ENCODE measurements at places on chromosomes 12 and 14.

GRCh38 chr12:1305791-1306500 is 288.4 kb downstream of the FBXL14 start:
- no peak for DNase-seq

- DNase-seq = no peak
These were observed 935 bp upstream of the CRIP1 start for GRCh38 chr14:105485739-105486162.

GRCh38 chr12:113040722-113041171 is 15.8 kb upstream of the DTX1 start:
- DNase-seq = no peak

- no peak for DNase-seq
These were observed 24.3 kb downstream of the PPM1H start for GRCh38 chr12:62910549-62911169.

DNA sequence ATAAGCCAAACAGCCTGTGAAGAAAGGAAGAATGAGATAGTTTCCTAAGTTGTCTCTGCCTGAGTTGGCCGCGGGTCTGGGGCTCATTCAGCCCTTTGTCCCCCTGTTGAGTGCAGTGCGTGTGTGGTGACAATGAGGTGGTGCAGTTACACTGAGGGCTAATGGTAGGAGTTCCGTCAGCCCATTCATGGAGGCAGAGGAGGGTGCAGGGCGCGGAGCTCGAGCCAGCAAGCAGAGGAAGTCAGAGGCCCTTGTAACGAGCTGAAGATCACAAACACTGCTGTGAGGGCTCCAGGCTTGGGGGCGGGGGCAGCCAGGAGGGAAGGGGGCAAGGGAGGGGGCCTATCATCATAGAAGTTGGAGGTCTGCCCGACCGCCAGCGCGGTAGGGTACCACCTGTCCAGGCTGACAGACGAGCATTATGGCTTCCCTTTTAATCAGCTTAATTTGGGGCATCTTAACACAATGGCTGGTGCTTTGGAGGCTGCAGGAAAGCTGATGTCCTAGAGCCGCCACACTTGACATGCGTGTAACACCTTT is 20.5 kb downstream of the CCND2 start:
- DNase-seq = no peak

DNA sequence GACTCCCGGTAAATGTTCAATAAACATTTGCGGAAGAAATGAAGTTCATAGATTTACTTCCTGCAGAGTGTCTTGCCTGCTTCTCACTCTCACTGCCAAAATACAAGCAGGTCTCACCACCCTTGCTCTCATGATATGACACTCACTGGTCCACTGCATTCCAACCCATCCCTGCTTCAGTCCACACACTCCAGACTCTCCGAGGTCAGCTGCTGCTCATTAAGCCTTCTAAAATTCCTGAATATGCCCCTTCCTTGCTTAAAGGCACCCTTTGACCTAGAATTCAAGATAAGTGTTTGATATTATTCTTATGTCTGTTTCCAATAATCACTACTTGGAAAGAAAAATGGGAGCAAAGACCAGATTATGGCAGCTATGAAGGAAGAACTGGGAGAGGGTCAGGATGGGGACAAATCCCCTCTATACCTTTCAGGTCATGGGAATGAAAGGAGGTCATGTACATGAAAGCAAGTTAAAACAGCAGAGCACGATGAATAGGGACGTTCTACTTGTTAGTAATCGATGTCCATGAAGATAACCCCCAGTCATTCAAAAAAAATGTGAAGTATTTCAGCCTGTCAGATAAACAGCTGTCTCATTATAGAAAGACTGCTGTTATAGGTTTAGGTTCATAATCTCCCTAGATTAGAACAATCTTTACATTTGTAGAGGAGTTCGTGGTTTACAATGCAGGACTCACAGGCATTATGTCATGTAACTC is 10.5 kb upstream of the NID2 start:
- no peak for DNase-seq

GRCh38 chr12:116713527-116713926 is 24.3 kb downstream of the SPRING1 start:
- DNase-seq = no peak

DNA sequence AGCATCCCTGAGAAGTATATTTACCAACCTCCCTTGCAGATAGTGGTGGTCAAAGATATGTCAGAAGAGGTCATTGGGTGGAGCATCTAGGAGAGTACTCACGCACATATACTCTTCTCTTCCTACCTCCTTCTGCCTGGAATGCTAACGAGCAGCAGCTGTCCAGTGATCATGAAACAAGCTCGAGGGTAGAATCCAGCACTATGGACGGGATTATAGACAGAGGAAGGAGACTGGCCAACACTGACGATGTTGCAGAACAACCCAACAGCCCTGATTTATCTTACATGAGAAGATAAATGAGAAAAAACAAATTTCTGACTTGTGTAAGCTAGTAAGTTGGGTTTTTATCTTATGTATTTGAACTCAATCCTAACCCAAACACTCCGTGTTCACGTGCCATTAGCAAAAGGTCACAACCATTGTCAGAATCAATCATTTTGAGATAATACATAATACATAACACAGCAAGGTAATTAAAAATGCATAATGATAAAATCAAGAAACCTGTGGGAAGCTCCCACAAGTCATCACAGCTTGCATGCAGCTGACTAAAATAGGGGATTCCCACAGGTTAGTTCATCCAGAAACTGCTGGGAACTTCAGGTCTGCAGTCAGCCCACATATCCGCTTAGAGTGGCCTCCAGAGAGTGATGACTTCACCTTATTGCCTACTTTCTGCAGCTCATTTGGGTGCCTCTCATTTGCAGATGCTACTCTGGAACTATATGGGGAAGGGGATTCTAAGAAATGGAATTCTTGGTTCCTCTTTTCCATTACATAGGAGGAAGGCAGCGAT is 36.3 kb upstream of the STK38L start:
- no peak for DNase-seq

GRCh38 chr12:85190728-85191127 is 89.3 kb upstream of the ALX1 start:
- DNase-seq = no peak

DNA sequence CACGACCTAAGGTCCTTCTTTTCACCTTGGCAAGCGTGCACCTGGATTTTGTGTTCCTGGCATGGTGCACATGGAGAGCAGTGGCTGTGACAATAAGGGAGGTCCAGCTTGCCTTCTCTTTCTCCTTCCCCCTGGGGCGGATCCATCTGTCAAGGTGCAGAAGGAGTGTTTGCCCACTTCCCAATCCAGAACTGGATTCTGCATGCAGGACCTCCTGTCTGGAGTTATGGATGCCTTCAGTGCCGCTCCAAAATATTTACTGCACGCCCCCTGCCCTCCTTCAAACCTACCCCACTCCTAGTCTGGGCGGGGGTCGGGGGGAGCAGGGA is 192.7 kb downstream of the DPF3 start:
- no peak for DNase-seq

DNA sequence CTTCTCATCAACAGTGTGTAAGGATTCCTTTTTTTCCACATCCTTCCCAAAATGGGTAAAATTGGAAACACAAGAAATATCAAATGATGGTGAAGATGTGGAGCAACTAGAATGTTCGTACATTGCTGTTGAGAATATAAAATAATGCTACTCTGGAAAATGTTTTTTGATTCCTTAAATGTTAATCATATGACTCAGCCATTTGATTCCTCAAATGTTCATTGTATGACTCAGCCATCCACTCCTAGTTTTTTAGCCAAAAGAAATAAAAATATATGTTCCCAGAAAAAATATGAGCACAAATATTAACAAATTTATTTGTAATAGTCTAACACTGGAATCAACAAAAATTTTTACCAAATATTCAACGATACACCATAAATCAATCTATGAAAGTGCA is 1108.6 kb downstream of the LRFN5 start:
- DNase-seq = no peak

DNA sequence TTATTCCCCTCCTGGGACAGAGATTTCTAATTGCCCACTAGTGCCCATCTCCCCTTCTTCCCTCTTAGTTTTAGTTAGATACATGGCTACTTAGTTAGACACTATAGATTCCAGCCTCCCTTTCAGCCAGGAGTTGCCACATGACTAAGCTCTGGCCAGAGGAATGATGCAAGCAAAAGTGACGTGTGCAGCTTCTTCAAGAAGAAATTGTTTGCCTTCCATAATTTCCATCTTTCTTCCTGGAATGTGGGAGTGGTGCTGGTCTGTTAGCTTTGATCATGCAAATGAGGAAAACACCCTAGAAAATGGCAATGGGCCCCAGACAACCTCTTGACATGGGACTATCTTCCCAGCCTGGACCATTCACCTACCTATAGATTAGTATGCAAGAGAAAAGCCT is 21.4 kb downstream of the CCDC177 start:
- DNase-seq = no peak

- DNase-seq = no peak
These were observed 20.0 kb upstream of the FLVCR2 start for GRCh38 chr14:75558440-75558839.

GRCh38 chr14:50607761-50608160 is 47.8 kb downstream of the ATL1 start:
- no peak for DNase-seq

DNA sequence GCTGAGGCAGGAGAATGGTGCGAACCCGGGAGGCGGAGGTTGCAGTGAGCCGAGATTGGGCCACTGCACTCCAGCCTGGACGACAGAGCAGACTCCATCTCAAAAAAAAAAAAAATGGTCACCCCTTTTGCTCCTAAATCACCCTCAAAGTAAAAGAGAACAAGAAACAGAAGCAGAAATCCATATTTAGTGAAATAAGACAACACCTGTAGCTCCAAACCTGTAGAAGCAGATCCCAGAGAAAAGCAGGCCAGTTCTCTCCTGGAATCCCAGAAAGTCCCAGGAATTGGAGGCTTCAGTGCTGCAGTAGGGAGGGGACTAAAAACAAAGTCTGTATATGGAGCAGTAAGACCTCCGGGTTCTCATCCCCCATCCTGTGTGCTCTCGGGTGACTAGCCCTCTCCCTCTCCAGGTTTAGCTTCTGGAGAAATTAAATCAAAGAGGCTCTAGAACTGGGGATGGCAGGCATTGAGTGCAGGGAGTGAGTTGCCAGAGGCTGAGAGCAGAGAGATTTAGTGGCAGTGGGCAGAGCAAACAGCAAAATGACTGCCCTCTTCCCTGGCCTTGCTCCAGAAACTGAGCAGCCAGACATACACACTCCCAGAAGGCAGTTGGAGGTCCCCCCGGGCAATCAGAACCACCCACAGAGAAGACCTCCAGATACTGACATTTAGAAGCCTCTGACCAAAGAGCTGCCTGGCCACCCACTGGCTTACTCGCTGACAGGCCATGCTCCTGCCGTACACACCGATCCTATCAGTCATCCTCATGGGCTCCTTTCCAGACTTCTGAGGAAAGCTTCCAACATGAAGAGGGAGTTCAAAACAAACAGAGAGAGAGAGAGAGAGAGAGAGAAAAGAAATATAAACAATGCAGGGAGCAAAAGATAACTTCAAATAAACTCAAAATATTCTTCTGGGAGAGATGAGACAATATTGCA is 6.3 kb upstream of the MLXIP start:
- peak; percentile 57 for DNase-seq

DNA sequence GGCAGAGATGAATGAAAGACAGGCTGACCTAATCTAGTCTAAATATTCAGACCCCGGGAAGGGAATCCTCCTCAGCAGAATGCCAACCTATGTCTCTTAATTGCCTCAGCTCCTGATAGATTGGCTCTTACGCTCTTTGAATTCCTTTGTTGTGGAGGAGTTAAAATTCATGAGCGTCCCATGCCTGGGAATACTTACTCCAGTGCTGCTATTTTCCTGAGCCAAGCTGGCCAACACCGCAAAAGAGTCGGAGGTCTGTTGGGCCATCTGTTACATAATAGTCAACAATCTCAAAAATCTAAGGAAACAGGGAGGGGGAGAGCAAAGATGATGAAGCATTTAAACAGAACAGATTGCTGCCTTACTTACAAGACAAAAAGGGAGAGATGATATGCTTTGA is 182.8 kb downstream of the ASCL1 start:
- no peak for DNase-seq

DNA sequence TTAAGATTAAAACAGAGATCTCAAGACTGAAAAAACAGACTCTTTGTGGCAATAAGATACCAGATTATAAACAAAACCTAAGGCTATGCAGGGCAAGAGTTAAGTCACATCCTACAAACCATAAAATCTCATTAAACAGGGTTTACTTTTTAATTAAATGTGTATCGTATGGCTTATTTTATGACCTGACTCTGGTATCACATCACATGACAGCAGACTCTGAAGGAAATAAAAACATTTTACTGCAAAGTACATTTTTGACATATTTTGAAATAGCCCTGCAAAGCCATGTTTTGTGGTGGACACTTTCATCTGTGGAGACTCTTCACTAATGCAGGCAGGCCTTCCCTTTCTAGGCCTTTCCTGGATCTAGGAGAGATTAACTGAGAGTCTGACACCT is 327.6 kb upstream of the CLEC14A start:
- no peak for DNase-seq

DNA sequence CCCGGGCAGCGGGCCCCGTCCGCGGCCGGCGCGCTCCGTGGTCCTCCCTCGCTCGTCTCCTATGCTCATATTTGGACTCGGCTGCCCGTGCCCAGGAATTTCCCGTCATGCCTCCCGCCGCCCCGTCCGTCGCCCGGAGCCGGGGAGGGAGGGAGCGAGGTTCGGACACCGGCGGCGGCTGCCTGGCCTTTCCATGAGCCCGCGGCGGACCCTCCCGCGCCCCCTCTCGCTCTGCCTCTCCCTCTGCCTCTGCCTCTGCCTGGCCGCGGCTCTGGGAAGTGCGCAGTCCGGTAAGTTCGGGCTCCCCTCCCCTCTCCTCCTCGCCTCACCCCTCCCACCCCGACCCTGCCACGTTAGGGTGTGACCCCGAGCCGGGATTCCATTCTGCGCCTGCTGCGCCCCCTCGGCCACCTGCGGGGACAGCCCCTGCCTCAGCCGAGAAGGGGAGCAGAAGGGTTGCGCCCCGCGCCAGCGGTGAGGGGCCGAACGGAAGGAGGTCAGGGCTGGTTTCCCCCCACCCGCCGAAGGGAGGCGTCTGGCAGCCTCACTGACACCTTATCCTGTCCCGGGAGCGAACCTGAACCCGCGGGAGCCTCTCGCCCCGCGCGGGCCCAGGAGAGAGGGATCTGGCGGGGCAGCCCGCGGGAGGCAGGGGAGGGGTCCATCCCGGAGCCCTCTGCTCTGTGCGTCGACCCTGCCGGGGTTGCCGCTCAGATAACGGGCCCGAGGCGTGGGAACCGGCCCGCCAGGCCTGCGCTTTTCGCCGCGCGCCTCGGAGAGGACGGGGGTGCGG is at the start of gene MSRB3:
Gene MSRB3 (plus strand): TSS at position 108 of the 793 bp plus-strand sequence. CDS start 29,897 bp downstream, outside the sequence.
- no peak for DNase-seq
